ENCODE measurements at places on chromosomes 16 and 17.

- DNase-seq: no peak
Measured at GRCh38 chr17:76241691-76242255, 1.5 kb upstream of the RNF157 start.

- no peak for DNase-seq
Measured at GRCh38 chr17:31568121-31568520, 176.6 kb downstream of the RAB11FIP4 start.

- DNase-seq: no peak
Measured at GRCh38 chr16:85565801-85566526, 47.2 kb upstream of the GSE1 start.

- no peak for DNase-seq
Measured at GRCh38 chr17:489758-490329, 137.2 kb upstream of the RPH3AL start.

GRCh38 chr17:30808785-30809286, 15.7 kb downstream of the CRLF3 start:
- DNase-seq: no peak

- DNase-seq: no peak
Measured at GRCh38 chr16:50351952-50352351, 16.8 kb downstream of the BRD7 start.

- DNase-seq: no peak
Measured at GRCh38 chr17:53313746-53314145, 509.0 kb upstream of the KIF2B start.

GRCh38 chr16:19400711-19401110, 17.0 kb upstream of the TMC5 start:
- no peak for DNase-seq

DNA sequence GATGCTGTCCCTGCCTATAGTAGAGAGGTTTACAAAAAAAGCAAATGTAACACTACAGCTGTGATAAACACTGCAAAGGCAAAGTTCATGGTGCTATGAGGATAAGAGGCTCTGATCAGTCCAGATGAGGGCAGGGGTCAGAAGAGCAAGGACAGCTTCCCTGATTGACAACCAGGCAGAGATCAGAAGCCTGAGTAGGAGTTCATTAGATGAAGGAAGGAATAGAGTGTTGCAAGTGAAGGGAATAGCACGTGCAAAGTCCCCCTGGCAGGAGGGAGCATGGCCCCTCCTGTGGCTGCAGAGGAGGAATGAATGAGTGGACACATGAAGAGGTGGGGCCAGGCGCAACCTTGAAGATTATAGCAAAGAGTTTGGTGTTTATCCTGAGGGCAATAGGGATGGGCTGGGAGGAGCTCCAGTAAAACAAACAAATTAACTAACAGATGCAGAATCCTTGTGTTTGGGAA, 208.4 kb upstream of the IRX5 start:
- no peak for DNase-seq

DNA sequence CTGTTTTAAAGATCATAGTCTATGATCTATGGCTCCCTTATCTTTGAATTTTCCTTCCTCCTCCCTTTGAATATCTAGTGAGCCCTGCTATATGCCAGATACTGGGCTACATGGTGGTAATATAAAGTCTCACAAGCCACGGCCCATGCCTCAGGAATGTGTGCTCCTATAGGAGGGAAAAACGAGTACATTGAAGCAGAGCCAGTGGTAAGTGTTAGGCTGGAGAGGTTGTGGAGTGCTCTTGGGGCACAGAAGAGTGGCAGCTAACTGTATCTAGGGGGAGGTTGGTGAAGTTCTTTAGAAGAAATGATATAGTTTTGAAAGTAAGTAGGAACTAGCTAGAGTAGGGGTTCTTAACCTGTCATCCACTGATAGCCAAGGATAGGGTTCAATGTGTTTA, 105.8 kb upstream of the PMFBP1 start:
- DNase-seq: no peak

DNA sequence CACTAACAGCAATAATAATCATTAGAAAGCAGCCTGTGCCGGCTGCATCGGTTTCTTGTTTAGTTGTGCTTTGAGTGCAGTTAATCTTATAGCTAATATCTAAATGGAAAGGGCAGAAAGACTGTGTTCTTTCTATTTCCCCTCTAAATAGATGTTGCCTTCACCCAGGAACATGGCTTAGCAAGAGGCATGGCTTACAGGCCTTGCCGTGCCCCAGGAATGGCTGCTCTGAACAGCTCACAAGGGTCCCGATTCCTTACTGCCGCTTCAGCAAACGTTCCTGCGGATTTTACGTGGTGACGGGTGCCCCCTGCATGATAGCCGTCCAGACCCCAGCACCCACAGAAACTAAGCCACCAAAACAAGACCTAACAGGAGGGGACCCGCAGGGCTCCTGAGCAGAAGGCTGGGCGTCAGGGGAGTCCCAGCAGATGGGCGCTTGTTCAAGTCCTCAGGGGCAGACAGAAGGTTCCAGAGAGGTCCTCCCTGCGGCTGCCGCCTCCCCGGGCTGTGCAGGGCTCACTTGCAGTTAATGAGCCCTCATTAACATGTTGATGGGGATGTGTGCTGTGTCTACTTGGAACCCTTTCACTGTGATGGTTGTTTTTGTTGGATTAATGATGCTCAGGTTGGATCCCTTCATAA, 52.5 kb upstream of the ENPP7 start:
- DNase-seq: no peak

DNA sequence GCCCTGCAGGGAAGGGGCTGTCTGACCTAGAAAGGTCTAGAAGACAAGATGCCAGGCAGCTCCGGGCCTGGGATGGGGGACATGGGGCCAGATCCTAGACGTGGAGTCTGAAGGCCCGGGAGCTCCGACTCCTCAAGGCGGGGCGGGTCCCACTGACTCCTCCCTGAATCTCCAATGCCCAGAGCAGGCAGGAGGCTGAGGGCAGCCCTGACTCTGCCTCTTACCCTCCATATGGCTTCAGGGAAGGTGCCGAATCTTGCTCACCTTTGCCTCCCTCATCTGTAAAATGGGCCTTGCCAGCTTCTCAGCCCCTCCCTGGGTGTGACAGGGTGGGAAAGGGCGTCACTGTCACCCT, 14.8 kb downstream of the VASN start:
- no peak for DNase-seq

DNA sequence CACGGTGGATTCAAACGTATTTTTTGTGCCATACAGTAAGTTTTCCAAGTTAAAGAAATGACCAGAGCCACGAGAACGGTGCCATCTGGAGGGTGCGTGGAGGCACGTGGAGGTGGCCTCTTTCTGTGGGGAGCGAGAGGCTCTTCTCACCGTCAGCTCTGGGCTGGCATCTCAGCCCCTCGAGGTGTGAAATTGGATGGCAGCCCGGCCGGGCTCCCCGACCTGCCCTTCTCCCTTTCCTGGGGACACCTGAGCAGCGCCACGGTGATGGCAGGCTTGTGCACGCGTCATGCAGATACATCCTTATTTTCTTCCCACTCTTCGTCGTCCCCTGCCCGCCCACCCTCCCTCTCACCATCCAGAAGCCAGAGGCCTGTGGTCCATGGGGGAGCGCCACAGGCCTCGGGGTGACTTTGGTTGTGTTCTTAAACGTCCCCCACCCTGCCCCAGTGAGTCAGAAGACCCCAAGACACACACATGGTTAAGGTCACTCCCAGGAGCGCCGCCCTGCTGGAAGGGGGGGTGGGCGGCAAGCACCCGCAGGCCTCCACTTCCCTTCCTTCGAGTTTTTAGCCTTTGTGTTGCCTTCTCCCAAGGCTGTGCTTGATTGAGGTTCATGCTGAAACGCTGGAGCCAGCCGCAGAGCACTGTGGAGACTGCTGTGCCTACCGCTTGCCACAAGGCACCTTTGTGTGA, 109.4 kb downstream of the BANP start:
- DNase-seq: no peak

DNA sequence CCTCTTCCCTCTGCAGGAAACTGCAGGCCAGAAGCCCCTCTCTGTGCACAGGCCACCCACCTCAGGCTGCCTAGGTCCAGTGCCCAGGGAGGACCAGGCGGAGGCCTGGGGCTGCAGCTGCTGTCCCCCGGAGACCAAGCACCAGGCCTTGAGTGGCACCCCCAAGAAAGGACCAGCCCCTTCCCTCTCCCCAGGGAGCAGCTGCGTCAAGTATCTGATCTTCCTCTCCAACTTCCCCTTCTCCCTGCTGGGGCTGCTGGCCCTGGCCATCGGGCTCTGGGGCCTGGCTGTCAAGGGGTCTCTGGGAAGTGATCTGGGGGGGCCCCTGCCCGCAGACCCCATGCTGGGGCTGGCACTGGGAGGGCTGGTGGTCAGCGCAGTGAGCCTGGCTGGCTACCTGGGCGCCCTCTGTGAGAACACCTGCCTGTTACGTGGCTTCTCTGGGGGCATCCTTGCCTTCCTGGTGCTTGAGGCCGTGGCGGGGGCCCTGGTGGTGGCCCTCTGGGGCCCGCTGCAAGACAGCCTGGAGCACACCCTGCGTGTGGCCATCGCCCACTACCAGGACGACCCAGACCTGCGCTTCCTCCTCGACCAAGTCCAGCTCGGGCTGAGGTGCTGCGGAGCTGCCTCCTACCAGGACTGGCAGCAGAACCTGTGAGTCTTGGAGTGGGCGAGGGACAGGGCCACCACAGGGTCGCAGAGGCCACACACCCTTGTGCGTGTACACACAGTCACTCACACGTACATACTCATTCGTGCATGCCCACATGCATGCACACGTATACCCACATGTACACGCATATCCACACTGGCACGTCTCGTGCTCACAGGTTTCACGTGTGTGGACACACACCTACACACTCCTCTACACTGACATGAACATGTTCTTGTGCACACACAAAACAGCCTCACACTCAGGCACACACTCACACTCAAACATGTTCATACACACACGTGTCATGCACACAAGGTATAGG, 8.3 kb downstream of the TSPAN10 start:
- DNase-seq: no peak

DNA sequence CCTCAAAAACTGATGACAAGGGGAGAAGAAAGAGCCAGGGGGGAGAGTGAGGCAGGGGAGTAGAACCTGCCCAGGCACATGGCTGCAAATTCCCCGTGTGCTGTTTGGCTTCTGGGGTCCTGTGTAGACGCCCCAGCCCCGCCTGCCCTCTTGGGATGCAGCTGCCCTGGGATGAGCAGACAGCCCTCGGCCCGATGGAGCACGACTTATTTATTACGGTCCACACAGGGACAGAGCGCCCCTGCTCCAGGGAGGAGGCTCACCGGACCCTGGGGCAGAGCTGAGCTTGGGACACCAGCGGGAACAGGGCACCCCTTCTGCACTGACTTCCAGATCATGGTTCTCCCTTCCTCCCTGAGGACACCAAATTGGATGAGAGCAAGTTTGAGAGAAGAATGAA, 9.1 kb downstream of the LDHD start:
- no peak for DNase-seq

DNA sequence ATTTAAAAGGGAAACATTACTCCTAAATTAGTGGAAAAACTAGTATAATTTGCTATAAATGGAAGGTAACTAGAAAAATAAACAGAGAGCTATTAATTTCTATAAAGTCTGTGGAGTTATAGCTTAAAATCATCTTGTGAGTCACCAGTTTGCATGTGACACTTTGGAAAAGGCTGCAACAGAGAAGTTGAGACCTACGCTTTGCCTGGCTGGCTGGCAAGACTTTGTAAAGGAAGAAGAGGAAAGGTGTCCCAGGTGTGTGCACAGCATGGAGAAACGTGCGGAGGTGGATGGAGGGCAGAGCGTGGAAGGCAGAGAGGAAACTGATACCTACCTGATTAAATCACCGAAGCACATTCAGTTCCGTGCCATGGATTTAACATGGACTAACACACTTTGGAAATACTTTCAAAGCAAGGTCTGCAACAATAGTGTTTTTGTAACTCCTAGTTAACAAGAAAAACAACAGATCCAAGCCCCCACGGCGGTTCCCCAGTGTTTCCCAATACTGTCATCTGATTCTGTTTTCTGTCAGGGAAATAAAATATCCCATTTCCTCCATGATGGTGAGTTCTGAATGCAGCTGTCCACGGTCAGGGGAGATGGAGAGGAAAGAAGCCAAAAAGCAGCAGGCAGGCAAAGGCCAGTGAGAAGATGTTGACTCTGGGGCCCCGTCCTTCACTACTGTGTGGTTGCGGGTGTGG, 134.8 kb downstream of the XYLT1 start:
- DNase-seq: no peak

DNA sequence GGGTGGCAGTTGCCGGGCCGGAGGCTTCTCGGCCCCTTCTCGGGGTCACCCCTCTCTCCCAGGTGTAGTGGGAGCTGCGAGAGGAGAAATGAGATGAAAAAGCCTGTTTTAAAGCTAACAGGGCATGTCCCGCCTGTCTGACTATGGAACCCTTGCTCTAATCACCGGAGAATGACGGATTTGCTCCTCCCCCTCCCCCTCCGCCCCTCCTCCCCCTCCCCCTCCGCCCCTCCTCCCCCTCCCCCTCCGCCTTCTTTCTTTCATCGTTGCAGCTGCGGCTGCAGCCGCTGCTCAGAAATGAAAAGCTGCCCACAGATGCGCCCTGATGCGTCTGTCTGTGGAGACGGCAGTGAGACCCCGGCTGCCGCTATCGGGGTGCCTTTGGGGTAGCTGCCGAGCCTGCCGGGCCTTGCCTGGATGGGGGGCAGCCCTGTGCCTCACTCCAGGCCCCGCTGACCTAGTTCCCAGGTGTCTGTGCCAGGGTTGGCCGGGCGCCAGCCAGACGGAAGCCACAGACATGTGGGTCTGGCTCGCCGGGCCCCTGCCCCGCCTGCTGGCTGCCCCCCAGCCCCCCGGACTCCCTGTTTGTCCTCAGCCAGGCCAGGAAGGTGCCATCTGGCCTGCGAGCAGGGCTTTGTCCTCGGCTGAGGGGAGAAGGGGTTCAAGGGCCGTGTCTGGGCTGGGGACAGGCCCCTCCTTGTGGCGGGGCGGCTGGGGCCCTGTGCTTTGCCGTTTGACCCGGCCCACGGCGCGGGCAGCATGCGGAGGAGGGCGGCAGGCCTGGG, 37.7 kb downstream of the GINS2 start:
- peak; percentile 20 for DNase-seq

GRCh38 chr16:31513126-31513525, 4.9 kb upstream of the RUSF1 start:
- no peak for DNase-seq

DNA sequence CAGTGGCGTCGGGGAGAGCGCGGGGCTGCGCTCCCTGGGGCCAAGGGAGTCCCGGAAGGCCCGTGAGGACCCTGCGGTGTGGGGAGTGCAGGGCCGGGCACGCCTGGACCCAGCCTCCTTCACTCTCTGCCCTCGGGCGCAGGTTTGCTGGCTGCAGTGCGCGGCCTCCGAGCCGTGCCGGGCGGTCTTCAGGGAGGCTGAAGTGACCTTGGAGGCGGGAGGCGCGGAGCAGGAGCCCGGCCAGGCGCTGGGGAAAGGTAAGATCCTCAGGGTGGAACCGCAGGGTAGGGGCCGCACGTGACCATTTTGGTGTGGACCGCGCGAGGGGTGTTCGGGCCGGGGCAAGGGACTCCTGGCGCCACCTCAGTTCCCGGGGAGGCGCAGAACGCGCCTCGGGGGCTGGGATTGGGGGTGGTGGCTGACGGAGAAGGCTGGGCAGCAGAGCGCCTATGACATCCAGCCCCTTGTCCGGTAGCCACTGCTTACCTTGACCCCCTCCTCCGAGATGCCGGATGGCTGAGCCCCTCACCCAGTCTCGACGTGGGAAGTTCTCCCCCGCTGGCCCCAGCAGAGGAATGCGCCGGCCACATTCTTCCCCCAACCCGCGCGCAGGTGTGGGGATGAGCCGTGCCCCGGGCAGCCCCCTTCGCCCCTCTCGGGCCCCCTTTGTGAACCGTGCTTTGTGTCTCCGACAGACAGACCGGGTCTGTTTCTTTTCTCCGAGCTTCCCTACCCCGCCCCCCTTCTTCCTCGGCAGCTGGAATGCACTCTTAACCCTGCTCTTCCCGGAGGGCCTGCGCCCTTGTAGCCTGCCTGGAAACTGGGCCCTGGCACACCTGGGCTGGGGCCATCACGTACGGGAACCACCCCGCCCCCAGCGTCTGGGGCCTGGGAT, 631 bp downstream of the CDH3 start:
- DNase-seq: no peak

All from NCI-H774 (cell line).